Memory B cell (primary cell): ENCODE measurements at places on chromosomes 2 and 18.

- H3K27ac ChIP-seq, result peak overlapping the region; percentile 7
- peaks cover 6% of the 10 kb centered on the region for H3K36me3 ChIP-seq
- peaks cover 31% of the 10 kb centered on the region for H3K4me1 ChIP-seq
- no peaks in the 10 kb centered on the region for H3K27me3 ChIP-seq
- no peak for DNase-seq
These were observed 68.7 kb upstream of the RBM44 start for GRCh38 chr2:237729681-237730475.

DNA sequence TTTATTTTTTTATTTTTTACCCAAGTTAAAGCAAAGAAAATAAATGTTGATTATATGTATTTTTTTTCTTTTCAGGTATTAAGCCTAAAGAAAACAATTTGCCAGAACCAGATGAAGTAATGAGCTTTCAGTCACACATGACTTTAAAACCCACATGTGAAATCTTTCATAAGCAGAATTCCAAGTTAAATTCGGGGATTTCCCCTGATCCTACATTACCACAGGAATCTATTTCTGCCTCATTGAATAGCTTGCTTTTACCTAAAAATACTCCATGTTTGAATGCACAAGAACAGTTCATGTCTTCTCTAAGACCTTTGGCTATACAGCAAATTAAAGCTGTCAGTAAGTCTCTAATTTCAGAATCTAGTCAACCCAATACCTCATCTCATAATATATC, 26.6 kb downstream of the GEN1 start:
- H3K36me3 ChIP-seq, result peaks cover 10% of the 10 kb centered on the region
- no peak overlapping the region for H3K27ac ChIP-seq
- H3K4me1 ChIP-seq, result no peaks in the 10 kb centered on the region
- H3K27me3 ChIP-seq, result no peaks in the 10 kb centered on the region
- H3K4me3 ChIP-seq, result no peak overlapping the region

- no peaks in the 10 kb centered on the region for H3K4me1 ChIP-seq
- no peaks in the 10 kb centered on the region for H3K36me3 ChIP-seq
- peaks cover 14% of the 10 kb centered on the region for H3K27me3 ChIP-seq
- DNase-seq, result no peak
- H3K27ac ChIP-seq, result no peak overlapping the region
These were observed 300.0 kb downstream of the PDE11A start for GRCh38 chr2:177772529-177772928.

GRCh38 chr2:128258218-128258617, 60.5 kb downstream of the HS6ST1 start:
- H3K36me3 ChIP-seq, result no peaks in the 10 kb centered on the region
- H3K27me3 ChIP-seq, result no peaks in the 10 kb centered on the region
- no peak overlapping the region for H3K27ac ChIP-seq

GRCh38 chr2:65204461-65205210, 23.0 kb upstream of the ACTR2 start:
- DNase-seq, result no peak
- H3K27me3 ChIP-seq, result no peaks in the 10 kb centered on the region
- H3K4me1 ChIP-seq, result peaks cover 4% of the 10 kb centered on the region

GRCh38 chr18:62634979-62635630, 80.2 kb upstream of the PHLPP1 start:
- no peak overlapping the region for H3K4me3 ChIP-seq
- no peak overlapping the region for H3K27ac ChIP-seq
- H3K27me3 ChIP-seq, result peaks cover 15% of the 10 kb centered on the region
- no peaks in the 10 kb centered on the region for H3K36me3 ChIP-seq

DNA sequence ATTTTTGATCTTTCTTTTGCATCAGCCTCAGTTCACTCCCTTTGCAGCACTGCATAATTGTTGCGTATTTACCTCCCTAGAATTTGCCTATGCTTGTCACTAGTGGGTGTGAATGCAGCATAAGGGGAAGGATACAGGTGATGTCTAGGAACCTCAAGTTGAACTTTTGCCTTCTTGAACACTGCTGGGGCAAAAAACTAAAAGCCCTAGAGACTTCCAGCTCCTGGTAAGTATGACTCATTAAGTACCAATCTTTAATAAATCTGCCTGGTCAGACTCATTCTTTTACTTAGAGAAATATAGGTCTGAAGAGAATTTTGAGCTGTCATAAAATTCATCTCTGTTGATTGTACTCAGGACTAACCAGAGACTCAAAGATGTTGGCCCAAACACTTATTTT, 547.3 kb upstream of the FANCL start:
- peaks cover 6% of the 10 kb centered on the region for H3K27me3 ChIP-seq
- H3K4me3 ChIP-seq, result no peak overlapping the region
- no peak overlapping the region for H3K27ac ChIP-seq

- no peak for DNase-seq
- H3K4me3 ChIP-seq, result no peak overlapping the region
- no peak overlapping the region for H3K27ac ChIP-seq
- H3K36me3 ChIP-seq, result no peaks in the 10 kb centered on the region
- H3K27me3 ChIP-seq, result peaks cover 2% of the 10 kb centered on the region
These were observed 32.1 kb upstream of the MYO3B start for GRCh38 chr2:170145675-170146432.

- DNase-seq, result no peak
- peak overlapping the region; percentile 36 for H3K27ac ChIP-seq
- no peak overlapping the region for H3K4me3 ChIP-seq
- H3K36me3 ChIP-seq, result peaks cover 8% of the 10 kb centered on the region
- peaks cover 28% of the 10 kb centered on the region for H3K4me1 ChIP-seq
These were observed 55.1 kb downstream of the FAM117B start for GRCh38 chr2:202689898-202690297.

DNA sequence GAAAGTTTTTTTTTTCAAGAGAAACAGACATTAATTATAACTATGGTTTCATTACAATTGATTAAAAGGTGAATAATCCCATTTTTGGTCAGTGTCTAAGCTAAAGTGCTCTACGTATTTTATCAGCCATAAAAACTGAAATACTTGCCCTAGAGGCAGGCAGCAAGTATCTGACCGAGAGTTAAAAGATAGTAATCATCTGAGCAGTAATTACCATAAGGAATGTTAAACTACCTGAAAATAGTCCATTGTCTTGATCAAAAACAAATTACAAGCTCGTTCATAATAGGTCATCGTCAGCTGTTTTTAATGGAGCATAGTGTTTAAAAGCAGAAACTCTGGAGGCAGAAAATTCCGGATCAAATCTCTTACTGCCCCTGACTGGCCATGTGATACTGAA, 105.7 kb upstream of the ZEB2 start:
- H3K27me3 ChIP-seq, result no peaks in the 10 kb centered on the region
- H3K27ac ChIP-seq, result no peak overlapping the region
- H3K4me3 ChIP-seq, result no peak overlapping the region
- H3K4me1 ChIP-seq, result peaks cover 3% of the 10 kb centered on the region

DNA sequence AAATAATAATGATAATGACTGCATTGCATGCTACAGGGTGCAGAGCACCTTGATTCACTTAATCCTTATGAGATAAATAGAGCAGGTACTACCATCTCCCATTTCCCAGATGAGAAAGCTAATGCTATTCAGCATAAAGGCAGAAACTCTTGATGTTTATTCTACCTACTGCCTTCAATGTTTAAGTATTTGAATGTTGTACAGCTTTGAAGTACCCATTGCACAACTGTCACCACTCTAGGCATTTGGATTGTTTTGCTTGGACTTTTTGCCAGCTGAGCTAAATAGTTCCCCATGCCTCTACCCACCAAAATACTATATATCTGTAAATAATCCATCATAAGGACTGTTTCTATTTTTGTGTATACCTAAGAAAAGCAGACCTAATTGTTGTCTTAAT, 7.7 kb upstream of the MXD1 start:
- H3K27me3 ChIP-seq, result no peaks in the 10 kb centered on the region
- H3K4me3 ChIP-seq, result no peak overlapping the region
- peaks cover 8% of the 10 kb centered on the region for H3K4me1 ChIP-seq
- DNase-seq, result no peak
- H3K36me3 ChIP-seq, result peaks cover 15% of the 10 kb centered on the region

DNA sequence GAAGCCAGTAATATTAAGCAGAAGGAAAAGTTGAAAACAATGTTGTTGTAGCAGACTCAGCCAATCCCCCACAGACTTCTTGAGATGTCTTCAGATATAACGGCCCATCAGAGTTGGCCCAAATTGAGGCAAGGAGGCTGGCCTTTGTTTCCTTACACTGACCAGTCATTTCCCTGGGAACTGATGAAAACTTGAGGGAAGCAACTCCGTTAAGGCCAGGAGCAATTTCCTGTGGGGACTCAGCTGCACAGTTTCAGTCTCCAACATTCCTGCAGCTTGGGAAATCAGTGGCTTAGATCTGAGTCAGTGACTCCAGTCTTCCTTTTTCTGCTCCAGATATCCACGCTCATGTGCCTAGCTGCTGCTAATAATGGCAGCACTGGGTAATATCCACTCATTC, 75.7 kb downstream of the FTCDNL1 start:
- H3K4me1 ChIP-seq, result no peaks in the 10 kb centered on the region
- DNase-seq, result no peak
- no peaks in the 10 kb centered on the region for H3K36me3 ChIP-seq

- peaks cover 7% of the 10 kb centered on the region for H3K27me3 ChIP-seq
- no peak overlapping the region for H3K27ac ChIP-seq
- no peak for DNase-seq
- H3K4me3 ChIP-seq, result no peak overlapping the region
These were observed 25.0 kb downstream of the ZAP70 start for GRCh38 chr2:97738179-97739019.

GRCh38 chr2:199830531-199830930, 20.5 kb downstream of the FTCDNL1 start:
- H3K36me3 ChIP-seq, result peaks cover 9% of the 10 kb centered on the region
- no peaks in the 10 kb centered on the region for H3K4me1 ChIP-seq
- DNase-seq, result no peak
- no peak overlapping the region for H3K27ac ChIP-seq

- no peak overlapping the region for H3K4me3 ChIP-seq
- H3K4me1 ChIP-seq, result no peaks in the 10 kb centered on the region
- H3K27me3 ChIP-seq, result peaks cover 10% of the 10 kb centered on the region
- no peak for DNase-seq
- no peaks in the 10 kb centered on the region for H3K36me3 ChIP-seq
These were observed 66.2 kb downstream of the CYP26B1 start for GRCh38 chr2:72081451-72081850.

DNA sequence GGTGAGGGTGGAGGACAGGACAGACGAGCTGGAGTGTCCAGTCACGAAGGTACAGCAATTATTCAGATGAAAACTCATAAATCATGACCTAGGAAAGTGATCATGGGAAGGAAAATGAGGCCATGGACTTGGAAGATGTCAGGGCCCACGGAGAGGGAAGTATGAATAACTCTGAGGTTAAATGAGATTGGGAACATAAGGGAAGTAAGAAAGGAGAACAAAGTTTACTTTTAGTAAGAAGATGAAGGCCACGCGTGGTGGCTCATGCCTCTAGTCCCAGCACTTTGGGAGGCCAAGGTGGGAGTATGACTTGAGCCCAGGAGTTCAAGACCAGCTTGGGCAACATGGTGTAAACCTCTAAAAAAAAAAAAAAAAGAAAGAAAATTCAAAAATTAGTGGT, 56.2 kb downstream of the AQP4 start:
- no peaks in the 10 kb centered on the region for H3K4me1 ChIP-seq
- H3K4me3 ChIP-seq, result no peak overlapping the region
- no peaks in the 10 kb centered on the region for H3K36me3 ChIP-seq
- peaks cover 3% of the 10 kb centered on the region for H3K27me3 ChIP-seq
- DNase-seq, result no peak

DNA sequence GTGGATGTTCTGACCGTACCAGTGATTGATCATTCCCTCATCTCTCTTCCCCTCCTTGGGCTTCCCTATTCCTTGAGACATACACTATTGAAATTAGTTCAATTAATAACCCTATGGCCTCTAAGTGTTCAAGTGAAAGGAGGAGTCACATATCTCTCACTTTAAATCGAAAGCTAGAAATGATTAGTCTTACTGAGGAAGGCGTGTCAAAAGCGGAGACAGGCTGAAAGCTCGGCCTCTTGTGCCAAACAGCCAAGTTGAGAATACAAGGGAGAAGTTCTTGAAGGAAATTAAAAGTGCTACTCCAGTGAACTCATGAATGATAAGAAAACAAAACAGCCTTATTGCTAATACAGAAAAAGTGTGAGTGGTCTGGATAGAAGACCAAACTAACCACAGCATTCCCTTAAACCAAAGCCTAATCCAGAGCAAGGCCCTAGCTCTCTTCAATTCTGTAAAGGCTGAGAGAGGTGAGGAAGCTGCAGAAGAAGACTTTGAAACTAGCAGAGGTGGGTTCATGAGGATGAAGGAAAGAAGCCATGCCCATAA, 144.4 kb upstream of the LYPD6 start:
- DNase-seq, result no peak
- peaks cover 2% of the 10 kb centered on the region for H3K4me1 ChIP-seq
- peaks cover 2% of the 10 kb centered on the region for H3K36me3 ChIP-seq
- peaks cover 3% of the 10 kb centered on the region for H3K27me3 ChIP-seq

DNA sequence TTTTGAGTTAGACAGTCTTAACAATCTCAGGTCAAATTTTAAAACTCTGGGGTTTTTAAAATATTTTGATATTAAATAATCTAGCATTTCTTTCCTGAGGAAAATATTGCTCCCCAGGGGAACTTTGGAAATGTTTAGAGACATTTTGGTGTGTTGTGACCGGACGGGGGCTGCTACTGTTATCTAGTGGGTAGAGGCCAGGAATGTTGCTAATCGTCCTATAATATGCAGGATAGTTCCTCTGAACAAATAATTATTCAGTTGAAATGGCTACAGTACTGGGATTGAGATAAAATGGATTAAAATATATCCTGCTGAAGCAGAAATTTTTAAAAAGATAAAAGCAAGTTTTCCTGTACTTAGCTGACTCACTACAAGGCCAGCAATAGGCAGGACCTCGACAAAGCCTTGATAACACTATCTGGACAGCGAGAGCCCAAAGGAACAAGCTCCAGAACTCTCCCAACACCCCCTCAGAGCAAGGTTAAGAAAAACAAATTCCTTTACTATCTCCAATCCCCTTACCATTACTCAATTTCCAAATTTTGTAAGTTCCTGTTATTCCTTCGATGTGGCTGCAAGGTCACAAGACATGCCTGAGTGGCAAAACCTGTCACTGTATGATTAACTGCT, 1407.4 kb downstream of the SUCLG1 start:
- no peaks in the 10 kb centered on the region for H3K27me3 ChIP-seq
- no peaks in the 10 kb centered on the region for H3K4me1 ChIP-seq
- H3K4me3 ChIP-seq, result no peak overlapping the region
- H3K27ac ChIP-seq, result no peak overlapping the region
- no peak for DNase-seq

- no peak for DNase-seq
- H3K27me3 ChIP-seq, result no peaks in the 10 kb centered on the region
- H3K4me3 ChIP-seq, result no peak overlapping the region
- no peaks in the 10 kb centered on the region for H3K4me1 ChIP-seq
These were observed 18.7 kb upstream of the CCDC102B start for GRCh38 chr18:68779169-68779568.

GRCh38 chr18:39721712-39722111, 2156.1 kb upstream of the CELF4 start:
- no peaks in the 10 kb centered on the region for H3K36me3 ChIP-seq
- no peak for DNase-seq
- no peaks in the 10 kb centered on the region for H3K4me1 ChIP-seq
- no peak overlapping the region for H3K27ac ChIP-seq
- H3K27me3 ChIP-seq, result no peaks in the 10 kb centered on the region

DNA sequence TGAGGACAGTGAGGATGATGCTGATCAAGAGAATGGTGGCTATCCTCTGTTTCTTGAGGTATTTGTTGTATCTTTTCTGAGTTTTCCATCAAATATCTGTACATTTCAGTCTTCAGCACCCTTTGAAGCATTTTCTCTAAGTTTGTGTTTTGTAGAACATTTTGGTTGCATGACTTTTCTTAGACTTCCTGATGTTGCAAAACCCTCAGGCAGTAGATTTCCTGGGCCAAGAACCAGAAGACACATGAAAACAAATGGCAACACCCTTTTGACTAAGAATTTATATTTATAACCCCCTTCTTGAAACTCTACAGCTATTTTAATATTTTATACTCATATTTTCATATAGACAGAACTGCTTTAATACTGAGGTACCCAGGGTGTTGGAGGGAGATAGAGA, 16.2 kb downstream of the HNMT start:
- no peaks in the 10 kb centered on the region for H3K36me3 ChIP-seq
- H3K27ac ChIP-seq, result no peak overlapping the region
- no peak for DNase-seq
- peaks cover 2% of the 10 kb centered on the region for H3K27me3 ChIP-seq
